ENCODE measurements at places on chromosomes 7 and 10.
A peak's percentile ranks its signal among the peaks of the same experiment; 100 is the strongest.

DNA sequence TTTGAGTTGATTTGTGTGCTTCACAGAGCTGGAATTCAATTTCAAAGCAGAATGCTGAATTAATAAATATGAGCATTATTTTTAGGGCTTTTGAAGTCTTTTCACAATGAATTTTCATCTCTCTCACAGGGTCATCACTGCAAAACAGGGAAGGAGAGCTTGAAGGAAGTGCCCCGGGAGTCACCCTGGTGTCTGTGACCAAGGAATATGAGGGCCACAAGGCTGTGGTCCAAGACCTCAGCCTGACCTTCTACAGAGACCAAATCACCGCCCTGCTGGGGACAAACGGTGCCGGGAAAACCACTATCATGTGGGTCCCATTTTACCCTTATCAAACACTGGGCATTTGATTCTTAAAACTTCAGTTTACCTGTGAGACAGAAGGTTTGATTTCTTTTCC, 217.7 kb downstream of the ABCA13 start:
- no peak for DNase-seq

DNA sequence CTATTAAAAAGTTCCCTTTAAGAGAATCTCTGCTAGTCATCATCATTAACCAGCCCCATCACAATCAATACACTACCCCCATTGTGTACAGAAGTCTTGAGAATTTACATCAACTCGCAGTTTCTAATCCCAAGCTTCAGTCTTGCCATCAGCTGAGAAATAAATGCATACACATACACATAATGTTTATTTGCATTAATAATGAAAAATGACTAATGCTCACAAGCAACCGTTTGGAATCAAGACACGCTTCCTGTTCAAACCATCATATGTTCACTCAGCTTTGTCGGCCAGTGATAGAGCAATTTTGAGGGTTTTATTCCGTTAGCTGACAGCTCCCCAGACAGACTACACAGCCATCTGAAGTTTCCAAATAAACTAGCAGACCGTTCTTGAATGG, 287.1 kb downstream of the SFMBT2 start:
- DNase-seq, result no peak

- DNase-seq, result no peak
Measured at GRCh38 chr10:75061709-75062505, 49.5 kb upstream of the SAMD8 start.

DNA sequence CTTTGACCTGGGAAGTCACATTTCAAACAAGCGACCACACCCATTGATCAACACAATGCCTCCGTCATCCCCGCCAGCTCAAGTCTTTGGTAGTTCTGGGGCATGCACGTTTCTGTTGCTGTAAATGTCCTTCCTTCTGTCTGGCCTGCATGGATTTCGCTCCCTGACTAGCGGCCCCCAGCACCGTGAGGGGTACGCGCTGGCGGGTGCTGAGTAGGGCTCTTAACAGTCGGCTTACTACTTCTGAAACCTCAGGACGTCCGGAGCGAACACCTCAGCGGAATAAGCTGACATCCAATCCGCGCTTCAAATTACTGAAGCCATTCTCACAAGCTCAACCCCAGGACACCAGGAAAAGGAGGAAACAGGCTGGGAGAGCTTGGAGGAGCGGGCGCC, 505 bp downstream of the NUDCD3 start:
- DNase-seq, result peak; percentile 69

DNA sequence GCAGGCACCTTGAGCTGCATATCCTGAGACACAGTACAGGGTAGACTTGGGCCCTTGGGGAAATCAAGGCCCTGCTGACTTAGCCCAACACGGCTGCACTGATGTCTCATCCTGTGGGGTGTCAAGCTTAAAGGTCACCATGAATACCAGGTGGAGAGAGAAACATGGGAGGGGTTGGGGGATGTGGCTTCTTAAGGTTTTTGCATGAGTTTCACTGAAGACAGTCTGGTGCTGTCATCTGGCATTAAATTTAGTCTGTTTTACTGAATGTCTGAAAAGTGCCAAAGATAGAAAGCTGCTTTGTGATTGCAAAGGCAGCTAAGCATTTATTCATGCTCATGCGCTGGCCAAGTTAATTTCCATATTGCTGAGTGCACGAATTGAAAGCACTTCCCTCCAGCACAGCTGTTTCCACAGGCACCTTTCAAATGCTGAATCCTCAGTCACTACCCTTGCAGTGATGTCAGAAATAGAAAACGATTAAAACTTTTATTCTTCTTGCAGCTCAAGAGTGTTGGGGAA, 102.1 kb downstream of the OSBPL3 start:
- no peak for DNase-seq

DNA sequence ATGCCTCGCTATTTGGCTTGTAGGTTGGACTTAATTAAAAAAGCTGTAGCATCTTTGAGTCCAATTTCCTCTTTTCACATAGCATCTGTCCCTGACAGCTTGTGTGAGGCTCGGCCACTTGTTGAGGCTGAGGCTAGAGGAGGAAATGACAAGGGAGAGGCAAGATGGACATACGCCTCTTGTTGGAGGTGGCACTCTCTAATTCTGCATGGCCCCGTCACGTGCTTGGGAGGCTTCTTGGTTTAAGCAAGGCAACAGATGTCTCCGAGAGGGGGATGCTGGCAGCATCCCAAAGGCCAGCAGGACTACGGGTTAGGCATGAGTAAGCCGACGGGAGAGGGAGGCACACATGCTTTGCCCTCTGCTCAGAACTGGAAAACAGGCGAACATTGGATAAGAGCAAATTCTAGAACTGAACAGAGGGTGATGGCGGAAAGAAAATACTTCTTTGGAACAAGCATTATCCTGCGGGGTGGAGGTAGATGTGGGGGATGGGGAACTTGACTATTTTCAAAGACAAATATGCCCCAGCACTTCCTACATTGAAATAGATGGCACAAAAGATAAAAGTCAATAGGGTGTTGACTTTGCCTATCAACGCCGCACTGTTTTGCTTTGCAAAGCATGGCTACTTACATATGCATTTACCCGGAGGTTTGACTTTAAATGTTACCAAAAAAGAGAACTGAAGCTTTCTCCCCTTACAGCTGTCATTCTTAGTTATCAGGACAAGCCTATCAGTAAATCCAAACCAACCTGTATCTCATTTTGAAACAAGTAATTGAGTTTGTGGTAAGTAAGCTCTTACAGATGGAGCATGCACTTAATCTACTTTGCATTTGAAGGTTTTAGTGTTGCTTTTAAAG, 94.8 kb downstream of the CHN2 start:
- no peak for DNase-seq

GRCh38 chr7:151254851-151255250, 6.4 kb upstream of the SMARCD3 start:
- DNase-seq, result no peak

DNA sequence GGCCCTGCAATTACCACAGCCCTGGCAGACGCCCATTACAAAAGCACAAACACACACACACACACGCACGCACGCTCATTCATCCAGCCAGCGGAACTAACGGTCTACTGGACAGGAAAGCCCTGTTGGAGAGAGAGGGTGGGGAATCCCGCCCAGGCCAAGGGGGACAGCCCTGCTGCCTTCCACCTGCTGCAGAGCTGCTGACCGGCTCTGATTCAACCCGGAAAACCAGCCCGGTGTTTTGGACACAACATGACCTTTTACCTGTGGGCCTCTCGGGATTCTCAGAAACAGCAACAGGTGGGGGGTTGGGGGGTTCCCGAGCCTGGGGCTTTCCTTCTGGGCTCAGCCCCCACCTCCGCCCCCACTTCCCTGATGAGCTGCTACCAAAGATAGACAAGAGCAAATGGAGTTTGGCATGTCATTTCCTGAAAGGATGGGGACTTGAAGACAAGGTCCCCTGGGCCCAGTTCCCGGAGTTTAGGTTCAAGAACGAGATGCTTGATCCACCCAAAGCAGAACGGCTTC, 18.5 kb upstream of the SERPINE1 start:
- DNase-seq, result no peak

Data from NCI-H1417 (cell line).